ENCODE measurements at places on chromosomes 7 and 10.

DNA sequence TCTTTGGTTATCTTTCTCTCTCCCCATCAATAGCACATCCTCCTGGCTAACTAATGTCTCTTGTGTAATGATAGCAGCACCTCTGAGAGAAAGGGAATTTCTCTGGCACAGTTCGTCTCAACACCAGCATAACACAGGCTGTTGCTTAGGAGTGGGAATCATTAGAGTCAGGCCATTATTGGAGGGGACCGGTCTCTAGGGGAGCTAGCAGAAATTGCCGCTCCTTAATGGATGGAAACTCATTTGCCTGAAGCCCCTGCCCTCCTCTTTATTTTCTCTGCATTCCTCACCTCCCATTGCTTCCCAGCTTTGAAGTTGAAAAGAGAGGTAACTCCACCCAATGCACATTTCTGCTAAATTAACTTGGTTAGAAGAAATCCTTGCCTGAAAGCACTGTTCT, 11.9 kb downstream of the LRRC4 start:
- DNase-seq: no peak

DNA sequence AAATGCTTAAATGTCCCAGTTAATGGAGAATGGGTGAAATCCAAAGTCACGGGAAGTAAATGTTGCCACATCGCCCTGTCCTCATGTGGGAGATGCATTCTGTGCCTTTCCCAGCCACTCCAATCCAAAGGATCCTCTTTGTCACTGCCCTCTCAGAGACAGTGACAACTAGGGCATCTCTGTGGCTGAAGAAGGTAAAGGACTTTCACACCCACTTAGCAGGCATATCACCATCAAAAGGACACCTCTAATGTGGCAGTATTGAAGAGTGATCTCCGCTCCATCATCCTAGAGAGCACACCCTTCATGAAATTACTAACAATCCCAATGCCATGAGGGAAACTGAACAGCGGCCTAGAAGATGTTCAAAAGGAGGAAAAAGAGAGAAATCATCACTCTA, 13.6 kb downstream of the ATXN7L1 start:
- DNase-seq: no peak

GRCh38 chr10:96891840-96892239, 59.7 kb downstream of the LCOR start:
- no peak for DNase-seq

DNA sequence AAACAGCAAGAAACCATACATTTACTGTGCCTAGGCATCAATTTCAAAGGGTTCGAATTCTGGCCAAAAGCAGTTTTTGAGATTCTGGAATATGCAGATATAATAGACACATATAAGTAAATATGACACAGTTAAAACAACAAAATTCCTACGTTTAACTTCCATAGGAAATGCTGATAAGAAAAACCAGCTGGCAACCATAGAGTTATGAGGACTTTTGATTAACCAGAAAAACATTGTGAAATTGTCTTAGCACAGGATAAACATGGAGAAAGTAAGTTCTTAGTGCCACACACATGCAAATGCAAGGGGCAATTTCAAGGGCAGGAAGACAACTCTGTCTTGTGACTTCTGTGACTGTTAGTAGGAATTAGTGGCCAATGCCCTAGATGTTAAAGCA, 702.1 kb downstream of the TNS3 start:
- no peak for DNase-seq

DNA sequence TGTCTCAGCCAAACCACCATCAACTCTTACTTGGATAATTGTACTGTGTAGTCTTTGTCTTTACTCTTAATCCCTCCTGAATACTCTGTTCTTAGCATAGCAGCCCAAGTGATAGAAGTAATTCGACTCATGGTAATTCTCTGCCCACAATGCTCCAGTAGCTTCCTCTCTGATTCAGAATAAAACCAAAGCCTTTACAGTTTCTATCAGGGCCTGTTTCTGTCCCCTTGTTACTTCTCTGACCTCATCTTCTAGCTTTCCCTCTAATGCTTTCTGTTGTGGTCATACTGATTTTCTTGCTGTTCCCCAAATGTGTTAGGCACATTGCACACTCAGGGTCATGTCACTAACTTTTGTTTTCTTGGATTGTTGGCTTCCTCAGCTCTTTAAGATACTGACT, 8.0 kb downstream of the ZNF518A start:
- DNase-seq: no peak

DNA sequence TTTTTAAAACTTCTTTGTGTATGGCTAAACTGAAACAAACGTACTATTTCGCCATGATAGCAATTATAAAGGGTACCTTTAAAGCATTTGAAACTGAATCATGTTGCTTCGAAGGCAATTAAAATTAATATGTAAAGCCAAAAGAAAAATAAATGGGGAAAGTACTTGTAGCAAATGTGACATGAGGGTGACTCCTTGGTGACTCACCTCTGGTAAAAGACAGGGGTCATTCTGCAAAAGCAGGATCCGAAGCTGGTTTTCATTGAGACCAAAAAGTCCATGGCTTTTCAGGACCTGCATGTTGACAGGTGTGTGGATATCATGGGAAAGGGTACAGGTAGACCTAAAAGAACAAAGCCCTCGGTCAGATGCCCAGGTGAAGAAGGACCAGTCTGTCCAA, 1.5 kb downstream of the ZC3HAV1L start:
- no peak for DNase-seq

DNA sequence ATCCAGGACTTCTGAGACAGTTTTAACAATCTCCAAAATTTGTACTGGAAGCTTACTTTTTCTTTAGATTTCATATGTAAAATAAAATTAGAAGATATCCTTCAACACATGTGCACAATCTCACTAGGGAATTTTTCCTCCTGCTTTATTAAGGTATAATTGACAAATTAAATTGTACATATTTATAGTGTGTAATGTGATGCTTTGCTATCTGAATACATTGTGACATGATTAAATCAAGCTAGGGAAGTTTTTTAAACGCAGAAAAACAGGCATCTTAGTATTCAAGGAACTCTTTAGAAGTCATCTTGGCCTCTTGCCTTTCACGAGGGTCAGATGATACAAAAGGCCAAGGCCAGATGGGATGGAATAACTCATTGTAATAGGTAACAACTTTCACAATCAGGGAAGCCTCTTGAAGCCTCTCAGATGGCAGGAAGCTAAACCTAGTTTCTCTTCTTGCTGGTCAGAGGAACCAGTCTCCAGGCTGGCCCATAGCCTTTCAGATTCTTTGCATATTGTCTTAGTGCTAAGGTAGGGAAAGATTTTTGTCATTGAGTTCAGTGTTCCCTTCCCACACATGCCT, 78.7 kb downstream of the RHOBTB1 start:
- no peak for DNase-seq

- DNase-seq: no peak
Observed at GRCh38 chr10:69616358-69616757, 13.7 kb upstream of the FAM241B start.

DNA sequence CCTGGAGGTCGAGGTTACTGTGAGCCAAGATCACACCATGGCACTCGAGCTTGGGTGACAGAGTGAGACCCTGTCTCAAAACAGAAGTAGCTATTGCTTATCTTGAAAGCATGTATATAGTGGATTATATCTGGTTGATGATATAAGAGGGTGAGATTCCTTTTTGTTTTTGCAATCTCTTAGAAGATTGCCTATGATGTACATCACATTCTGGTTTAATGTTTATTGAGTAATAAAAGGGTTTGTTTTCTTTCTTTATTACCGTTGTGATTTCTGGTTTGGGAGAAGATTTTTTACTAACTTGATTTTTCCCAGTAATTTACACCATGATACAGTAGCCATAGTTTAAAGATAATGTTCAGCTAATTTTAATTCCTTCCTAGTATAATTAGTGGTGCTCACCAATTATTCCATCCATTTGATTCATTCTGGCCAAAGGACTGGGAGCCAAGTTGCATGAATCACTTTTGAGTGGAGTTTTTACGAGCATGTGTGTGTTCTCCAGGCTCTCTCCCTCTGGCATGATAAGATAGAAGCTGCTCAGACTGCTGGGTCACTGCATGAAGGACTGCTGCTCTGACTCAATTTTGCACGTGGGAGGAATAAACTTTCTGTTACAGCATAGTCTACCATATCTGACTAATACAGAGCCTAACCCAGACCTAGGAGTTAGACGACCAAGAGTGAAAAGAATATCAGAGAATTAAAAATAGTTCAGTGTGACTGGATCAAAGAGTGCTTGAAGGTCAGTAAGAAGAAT, 13.5 kb upstream of the TSPAN13 start:
- DNase-seq: no peak

DNA sequence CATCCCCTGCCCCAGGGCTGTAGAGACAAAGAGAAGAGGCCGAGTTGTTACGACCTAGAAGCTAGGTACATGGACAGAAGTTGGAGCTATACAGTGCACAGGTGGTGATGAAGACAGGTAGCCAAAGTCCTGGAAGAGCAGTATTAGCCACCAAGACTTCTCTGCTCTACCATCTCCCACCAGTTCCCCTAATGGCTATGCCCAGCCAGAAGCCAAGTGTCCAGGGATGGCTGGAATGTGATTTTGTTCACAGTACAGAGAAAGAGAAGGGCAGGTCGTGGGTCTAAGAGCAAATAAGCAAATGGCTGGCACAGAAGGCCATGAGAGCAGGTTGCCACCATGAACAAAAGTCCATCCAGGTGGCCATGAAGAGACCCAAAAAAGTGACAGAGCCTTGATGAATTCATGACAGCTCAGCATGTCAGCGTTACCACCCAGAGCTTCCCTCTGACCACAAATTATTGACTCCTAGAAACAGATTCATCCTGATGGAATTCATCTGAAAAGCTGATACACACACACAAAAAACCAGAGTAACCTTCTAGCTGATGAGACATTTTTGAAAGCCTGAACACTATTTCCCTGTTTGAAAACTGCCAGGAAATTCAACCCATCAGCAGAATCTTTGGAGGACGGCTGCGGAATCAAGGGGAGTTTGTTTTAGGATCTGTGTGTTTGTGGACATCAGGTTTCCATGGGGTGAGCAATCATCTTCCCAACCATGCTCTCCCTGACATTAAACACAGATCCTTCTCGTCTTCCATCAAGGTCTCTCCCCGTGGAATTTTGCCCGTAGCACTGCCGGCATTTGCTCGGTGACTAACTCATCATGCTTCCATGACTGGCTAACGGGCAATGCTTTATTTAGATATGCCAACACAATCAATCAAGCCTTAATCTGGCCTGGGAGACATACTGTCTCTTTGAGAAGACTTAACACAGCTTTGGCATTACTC, 906.7 kb upstream of the AUTS2 start:
- no peak for DNase-seq

DNA sequence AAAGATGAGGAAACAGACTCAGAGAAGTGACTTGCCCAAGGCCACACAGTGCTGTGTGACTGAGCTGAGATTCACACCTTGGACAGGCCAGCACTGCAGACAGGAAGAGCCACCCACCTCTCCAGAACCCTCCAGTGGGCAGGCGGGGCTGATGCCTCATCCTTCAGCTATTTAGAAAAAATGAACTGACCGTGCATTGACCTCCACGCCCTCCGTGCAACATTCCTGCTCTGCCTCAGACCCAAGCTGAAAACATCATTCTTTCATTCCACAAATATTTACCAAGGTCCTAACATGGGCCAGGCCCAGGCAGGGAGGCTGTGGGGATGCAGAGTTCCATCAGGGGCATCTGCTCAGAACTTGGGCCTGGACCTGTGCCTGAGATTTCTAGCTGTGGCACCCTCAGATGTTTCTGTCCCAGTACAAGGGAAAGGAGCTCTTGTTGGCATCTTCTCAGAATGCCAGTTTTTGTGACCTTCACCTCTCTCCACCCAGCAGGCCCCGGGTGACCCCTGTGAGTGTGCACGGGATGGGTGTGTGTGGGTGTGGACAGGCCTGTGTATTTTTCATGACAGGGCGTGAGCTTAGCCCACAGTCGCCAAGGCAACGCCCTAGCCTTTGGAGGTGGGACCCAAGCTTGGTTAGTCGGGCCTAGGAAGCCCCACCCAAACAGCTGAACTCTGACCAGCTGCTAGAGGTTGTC, 6.5 kb downstream of the VSIR start:
- no peak for DNase-seq

- no peak for DNase-seq
Observed at GRCh38 chr7:82312646-82313045, 130.9 kb downstream of the CACNA2D1 start.

DNA sequence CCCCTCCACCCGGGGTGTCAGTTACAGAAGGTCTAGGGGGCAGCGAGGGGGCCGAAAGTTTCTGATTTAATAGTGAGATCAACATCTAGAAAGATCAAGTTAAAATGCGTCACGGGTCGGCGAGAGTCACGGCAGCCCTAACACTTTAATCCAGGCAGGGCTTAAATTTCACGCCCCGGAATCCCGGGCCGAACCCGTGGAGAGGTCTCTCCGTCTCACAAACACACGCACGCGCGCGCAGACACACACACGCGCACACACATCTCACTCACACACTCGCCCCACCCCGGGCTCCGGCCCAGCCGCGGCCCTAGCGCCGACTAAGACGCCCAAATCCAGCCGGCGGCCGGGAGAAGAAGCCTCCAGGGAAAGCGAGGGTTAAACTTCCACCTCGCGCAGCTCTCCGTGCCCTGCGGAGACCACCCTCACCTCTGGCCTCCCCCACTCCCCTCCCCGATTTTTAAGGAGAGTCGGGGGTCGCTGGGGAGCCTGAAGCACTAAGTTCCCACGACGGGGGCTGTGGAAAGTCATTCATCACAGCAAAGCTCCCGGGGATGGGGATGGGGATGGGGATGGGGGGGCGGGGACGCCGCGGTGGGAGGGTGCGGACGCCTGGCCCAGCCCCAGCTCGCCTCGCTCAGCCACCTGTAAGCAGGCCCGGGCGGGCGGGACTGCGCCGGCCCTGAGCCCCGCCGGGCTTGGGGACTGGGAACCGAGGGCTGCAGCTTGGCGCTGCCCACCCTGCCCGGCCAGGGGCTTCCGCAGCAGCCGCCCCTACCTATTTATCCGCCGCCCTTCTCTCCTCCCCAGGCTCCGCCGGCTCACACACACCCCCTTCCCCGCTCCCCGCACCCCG, 1.6 kb downstream of the PDGFA start:
- DNase-seq: no peak

- no peak for DNase-seq
Observed at GRCh38 chr7:25854608-25855497, 297.1 kb upstream of the NFE2L3 start.

GRCh38 chr7:150458235-150458634, 7.8 kb downstream of the GIMAP8 start:
- no peak for DNase-seq

GRCh38 chr7:126924477-126924876, 328.3 kb downstream of the GRM8 start:
- DNase-seq: no peak

DNA sequence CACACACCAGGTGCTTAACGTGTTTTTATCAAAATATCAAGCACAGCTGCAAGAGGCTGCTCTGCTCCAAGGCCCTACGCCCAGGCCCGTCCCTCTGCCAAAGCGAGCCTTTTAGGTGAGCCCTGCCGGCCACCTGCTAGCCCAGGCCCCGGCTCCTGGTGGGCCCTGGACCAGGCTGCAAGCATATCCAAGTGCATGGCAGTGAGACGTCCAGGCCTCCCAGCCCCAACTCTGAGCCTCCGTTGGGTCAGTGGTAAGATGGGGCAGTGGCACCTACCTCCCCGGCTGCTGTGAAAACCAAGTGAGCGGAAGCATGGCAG, 136.2 kb downstream of the LHPP start:
- no peak for DNase-seq

Measured in activated T-helper 1 cell treated with anti-CD3 and anti-CD28 coated beads, Interleukin-2, amount 50 U/mL, for 16 hours (primary cell).